CD4-positive, alpha-beta T cell treated with Interferon gamma for 1 hour (primary cell): ENCODE measurements at places on chromosomes 12 and 14.

DNA sequence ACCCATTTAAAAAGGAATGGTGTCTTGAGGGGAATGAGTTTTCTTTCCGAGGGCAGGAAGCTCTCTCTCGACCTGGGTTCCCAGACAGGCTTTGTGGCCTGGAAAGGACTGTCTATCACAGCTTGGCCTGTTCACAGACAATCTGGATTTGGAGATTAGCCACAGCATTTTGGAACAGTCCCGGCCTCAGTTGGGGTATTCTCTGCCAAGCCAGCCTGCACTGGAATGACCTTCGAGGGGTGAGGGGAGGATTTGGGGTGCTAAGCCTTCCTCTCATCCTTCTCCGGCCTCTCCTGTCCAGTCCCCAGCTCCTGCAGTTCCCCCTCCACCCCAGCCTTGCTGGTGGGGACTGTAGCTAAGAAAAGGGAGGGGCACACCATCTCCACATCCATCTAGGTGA is 13.0 kb downstream of the TBX5 start:
- DNase-seq = no peak

- DNase-seq = no peak
These were observed 76.4 kb upstream of the BCAT1 start for GRCh38 chr12:25025260-25025659.

DNA sequence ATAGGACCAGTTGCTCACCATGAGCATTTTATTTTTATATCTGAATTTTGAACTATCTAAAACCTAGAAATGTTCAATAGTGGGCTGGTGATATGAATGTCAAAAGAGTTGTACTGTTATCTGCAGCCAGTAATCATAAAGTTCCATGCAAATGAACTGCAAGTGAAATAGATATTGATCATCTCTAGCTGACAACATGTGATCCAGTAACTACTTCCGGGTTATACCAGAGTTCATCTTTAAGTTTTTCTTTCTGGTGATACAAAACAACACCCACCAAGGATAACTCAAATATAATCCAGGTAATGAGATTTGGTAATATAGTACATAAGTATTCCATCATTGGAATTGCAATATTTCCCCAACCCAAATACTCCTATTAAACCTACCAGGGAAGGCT is 4.1 kb downstream of the IL26 start:
- DNase-seq = no peak

DNA sequence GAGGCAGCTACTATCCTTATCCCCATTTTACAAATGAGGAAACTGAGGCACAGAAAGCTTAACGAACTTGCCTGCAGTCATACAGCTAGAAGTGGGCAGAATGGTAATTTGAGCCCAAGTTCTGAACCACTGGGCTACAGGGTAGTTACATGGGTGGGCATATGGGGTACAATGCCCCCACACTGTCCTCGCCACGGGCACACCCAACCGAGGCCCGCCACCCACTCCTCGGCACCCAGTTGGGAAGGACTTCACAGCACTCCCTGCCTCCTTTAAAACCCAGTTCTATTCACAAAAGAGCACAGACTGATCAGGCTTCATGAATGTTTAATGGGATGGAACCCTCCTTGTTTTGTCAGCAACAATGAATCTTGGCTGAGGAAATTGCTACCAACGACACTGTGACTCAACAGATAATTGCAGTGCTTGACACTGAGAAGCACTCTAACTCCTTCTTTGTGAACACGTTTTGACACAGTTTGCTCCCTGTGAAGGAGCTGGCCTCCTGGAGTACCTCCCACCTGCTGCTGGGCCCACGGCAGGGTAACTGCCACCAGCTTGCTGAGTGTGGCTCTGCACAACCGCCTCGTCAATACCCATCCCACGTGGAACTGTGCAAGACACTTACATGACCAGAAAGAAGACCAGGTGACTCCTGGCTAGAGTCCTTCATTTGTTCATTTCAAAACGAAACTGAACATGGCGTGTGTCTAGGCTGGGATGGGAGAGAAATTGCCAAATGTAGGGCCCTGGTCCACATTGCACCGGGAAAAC is 63.5 kb downstream of the CLMN start:
- no peak for DNase-seq

- no peak for DNase-seq
These were observed 455.0 kb upstream of the TMEM132C start for GRCh38 chr12:127811988-127812387.

- no peak for DNase-seq
These were observed 69.8 kb upstream of the IFNG-AS1 start for GRCh38 chr12:67919406-67919805.

DNA sequence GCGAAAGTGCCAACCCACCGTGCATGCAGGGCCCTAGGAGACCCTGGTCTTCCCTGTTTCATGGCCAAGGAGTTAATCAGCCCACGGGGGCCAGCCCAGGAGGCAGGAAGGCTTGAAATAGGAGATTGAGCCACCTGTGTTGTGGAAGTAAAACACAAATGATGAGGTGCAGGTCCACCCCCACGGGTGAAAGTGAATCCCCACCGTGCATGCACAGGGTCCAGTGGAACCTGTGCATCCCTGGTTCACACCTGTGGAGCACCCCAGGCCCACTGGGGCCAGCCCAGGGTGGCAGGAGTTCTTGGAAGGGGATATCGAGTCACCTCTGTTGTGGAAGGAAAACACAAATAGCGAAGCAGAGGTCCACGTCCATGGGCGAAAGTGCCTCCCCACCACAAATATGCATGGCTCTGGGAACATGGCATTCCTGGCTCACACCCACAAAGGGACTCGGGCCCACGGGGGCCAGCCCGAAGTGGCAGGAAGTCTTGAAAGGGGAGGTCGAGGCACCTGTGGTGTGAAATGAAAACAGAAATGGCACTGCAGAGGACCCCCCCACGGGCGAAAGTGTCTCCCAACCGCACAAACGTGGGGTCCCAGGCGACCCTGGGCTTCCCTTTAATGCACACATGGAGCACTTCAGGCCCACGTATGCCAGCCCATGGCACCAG is 381.5 kb downstream of the ALG10 start:
- peak; percentile 0 for DNase-seq

GRCh38 chr12:114676142-114676741 is 7.7 kb downstream of the TBX3 start:
- DNase-seq = no peak

GRCh38 chr12:125773033-125773640 is 707.9 kb downstream of the AACS start:
- no peak for DNase-seq

GRCh38 chr14:59919570-59920377 is at the start of gene LRRC9:
Gene LRRC9 (plus strand): TSS chr14:59920144.
- peak; percentile 60 for DNase-seq

GRCh38 chr12:109739747-109740693 is 26.4 kb downstream of the FAM222A start:
- no peak for DNase-seq

DNA sequence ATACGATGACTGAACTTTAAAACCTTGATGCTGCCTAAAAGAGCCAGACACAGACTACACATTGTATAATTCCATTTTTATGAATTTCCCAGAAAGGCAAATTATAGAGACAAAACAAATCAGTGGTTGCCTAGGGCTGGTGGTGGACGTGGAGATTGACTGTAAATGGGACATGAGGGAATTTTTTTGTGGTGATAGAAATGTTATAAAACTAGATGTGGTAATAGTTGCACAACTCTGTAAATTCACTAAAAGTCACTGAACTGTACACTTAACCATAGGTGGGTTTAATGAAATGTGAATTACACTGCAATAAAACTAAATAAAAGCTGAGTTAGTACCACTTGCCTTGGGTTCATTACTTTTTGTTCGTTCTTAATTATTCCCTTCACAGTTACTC is 72.1 kb downstream of the PLEKHA5 start:
- no peak for DNase-seq

- no peak for DNase-seq
These were observed 40.9 kb downstream of the RERG start for GRCh38 chr12:15180325-15180724.

- DNase-seq = no peak
These were observed 328.9 kb downstream of the SEC23A start for GRCh38 chr14:38774162-38774561.

GRCh38 chr12:30134229-30134628 is 350.5 kb upstream of the TMTC1 start:
- DNase-seq = no peak

- no peak for DNase-seq
These were observed 105.6 kb downstream of the KSR2 start for GRCh38 chr12:117863002-117863709.

DNA sequence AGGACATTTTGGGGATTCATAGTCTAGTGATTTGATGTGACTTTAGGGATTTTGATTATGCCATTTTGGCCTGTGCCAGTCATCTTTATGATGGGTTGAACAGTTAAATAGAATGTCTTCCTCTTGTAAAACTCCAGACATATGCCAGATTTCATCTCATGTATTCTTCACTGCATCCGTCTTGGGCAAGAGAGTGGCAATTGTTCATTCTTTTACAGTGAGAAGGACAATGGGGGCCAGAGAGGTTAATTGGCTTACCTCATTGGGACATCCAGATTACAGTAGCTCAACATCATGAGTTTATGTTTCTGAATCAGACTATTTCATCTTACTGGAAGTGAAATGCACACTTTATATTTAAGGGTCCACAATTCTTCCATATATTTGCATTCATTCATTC is 108.2 kb upstream of the SLC38A2 start:
- DNase-seq = no peak

DNA sequence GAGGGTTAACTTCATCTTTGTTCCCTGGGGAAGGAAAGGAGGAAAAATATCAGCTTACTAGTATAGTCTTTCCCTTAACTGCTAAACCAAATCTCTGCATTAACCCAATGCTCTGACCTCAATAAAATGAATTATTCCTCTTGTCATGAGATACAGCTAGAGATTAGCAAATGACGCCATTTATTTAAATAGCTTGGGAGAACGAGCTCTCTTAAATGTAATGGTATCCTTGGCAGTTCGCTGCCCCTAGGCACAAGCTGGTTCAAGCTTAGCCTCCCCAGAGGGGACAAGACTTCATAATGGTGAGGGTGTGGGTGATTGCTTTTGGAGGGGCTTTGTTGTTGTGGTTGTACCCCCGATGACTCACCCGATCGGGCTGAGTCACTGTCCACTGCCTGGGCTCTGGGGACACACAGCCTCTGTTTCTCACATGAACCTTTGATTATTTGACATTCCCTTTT is 19.6 kb downstream of the FNTB start:
- DNase-seq = no peak

- DNase-seq = no peak
These were observed 1.1 kb upstream of the PGF start for GRCh38 chr14:74956280-74957072.

DNA sequence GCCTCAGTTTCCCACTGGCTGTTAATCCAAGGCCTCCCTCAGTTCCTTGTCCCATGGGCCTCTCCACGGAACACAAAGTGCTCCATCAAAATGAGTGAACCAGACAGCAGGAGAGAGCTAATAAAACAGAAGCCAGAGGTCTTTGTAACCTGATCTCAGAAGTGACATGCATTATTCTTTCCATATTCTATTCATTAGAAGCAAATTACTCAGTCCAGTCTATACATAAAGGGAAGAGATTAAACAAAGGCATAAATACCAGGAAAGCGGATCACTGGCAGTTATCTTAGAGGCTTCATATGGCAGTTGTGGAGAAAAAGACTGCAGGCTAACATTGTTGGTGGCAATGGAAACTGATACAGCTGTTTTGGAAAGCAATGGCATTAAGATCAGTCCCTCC is 170.6 kb upstream of the GARIN6 start:
- no peak for DNase-seq

- DNase-seq = no peak
These were observed 94.6 kb downstream of the PPM1A start for GRCh38 chr14:60343571-60344071.

GRCh38 chr12:21553329-21553675 is 27.2 kb downstream of the SPX start:
- DNase-seq = no peak

DNA sequence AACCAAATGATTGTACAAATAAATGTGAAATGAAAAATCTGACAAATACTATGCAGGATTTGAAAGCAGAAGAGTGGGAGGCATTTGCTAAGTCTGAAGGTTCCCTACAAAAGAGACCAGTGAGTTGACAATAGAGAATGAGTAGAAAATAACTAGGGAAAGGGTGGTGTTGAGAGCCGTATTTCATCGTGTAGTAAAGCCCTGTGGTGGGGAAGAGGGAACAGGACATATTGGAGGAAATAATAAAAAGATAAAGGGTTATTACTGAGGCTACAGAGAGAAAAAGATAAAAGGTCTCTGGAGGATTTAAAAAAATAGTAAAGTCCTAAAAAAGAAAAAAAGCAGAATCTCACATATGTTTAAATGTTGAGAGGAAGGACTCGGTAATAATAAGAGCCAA is 268.8 kb downstream of the DUSP6 start:
- no peak for DNase-seq

GRCh38 chr12:81499809-81500208 is 259.3 kb downstream of the PPFIA2 start:
- no peak for DNase-seq

DNA sequence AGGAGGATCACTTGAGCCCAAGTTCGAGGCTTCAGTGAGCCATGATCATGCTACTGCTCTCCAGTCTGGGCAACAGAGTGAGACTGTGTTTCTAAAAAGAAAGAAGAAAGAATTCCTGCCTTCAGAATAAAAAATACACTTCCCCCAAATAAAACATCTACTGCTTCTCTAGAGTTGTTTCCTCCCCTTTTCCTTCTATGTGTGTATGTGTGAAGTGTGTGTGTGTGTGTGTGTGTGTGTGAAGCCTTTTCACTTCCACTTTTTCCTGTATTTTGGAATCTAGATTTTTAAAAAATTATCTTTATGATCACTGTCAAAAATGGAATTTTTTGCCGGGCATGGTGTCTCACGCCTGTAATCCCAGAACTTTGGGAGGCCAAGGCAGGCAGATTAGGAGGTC is 12.6 kb upstream of the SNX6 start:
- no peak for DNase-seq

GRCh38 chr14:75141062-75141461 is 14.2 kb upstream of the NEK9 start:
- peak; percentile 15 for DNase-seq

DNA sequence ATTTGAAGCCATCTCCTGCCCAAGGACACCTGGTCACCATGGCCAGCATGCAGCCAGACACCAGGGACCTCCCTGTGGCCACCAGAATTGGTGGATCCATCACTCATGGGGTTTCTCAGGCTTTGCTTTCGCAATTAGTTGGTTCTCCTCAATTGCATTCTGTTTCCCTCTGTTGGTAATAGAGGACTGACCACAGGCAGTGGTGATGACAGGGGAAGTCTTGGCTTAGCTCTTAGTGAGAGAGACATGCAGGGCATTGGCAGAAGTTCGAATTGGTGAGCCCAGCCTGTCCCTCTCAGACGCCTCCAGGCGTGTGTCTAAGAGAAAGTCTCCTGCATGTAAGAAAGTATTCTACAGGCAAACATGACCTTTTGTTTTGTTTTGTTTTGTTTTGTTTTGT is 21.3 kb downstream of the HCAR2 start:
- DNase-seq = peak; percentile 33

DNA sequence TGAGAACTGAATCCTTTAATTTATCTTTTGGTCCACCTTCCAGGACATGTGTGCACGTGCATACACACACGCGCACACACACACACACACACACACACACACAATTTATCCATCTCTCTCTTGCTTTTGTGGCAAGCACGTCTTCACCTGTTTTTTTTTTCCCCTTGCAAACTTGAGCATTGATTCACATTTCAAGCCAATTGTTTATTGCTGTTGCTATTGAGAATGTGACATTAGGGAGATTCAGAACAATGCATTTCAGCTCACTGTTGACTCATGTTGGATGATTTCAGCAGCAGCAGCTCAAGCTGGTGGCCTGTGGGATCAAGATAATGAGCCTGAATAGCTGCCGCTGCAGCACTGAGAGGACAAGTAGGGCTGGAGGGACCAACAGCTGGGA is 128.9 kb downstream of the SNAPC1 start:
- no peak for DNase-seq

- no peak for DNase-seq
These were observed 388.9 kb downstream of the SOX5 start for GRCh38 chr12:23560611-23561010.
